ENCODE measurements at places on chromosomes 16 and 17. TPM values are rescaled to one million over a fixed set of nuclear protein-coding genes. Genes with fewer than 3 reads are reported as not detected.

DNA sequence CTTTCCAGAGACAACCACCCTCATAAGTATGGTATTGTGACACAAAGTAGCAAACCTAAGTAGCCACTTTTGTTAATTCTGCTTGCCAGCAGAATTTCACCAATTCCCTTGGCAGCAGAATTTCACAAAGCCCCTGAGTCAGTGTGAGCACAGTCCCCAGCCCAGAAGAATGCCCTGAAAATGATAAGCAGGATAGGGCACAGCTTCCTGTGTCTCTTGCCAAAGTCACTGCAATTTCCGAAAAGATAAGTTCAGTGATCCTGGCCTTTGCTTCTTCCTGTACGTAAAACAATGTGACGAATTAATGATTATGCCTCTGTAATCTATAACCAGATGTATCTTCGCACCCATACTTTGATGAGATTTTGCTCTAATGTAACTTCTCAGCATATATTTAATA is 16.0 kb upstream of the WIPF2 start:
- DNase-seq = no peak

DNA sequence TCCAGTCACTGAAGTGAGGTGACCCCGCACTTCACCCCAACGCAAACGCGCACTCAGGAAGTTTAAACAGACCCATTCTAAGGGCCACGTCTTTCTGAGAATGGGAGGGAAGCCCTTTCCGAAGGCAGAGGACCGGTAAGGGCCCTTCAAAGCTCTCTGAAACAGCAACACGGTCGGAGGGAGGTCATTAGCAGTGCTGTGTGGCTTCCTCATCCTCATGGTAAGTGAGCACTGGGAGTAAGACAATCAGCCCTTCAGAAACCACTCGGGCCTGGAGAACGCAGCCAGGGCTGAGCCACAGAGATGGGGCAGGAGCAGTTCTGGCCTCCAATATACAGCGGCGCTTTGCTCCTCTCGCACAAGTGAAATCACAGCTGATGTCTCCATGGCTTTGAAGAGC is 23.7 kb downstream of the SRL start:
- DNase-seq = no peak

DNA sequence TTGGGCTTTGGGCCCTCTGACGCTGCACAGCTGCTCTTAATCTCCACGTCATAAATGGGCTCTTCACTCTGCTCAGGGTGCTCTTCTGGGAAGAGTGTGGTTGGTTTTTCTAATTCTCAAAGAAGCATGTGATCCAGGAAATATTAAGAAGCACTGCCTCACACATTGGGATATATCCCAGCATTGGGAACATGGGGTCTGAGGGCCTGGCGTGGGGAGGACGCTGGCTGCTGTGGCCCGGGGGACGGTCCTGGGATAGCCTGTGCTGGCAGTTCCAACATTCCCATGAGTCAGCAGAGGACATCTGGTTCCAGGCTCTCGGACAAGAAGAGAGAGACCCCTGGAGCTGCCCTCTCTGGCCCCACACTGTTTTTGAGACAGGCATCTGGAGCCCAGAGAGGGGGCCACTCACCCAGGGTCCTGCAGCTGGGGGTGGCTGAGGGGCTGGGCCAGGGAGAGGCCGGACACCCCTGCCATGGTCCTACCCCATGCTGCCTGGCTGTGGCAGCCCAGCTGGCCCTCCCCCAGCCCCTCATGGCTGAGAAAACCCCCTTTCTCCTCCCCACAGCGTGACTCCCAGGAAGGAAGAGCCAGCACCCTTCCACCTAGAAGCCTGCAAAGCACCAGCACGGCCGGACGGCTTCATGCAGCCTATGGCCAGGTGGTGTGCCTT is 58.8 kb downstream of the NT5M start:
- no peak for DNase-seq

GRCh38 chr17:17567631-17568030 is 23.9 kb downstream of the PEMT start:
- no peak for DNase-seq

DNA sequence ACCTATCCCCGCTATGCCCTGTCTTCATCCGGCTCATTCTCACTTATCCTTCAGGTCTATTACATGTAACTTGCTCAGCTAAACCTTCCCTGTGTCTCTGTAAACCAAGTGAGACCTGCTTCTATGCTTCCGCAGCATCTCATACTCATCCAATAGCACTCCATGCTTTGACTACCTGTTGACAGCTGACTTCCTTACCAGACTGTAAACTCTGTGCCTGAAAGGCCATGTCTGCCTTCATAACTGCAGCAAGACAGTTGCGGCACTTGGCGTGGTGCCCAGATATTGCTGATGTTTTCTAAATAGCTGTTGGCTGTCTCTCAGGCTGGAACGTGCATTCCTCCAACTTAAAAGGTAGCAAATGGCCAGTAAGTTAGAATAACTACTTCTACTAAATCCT is 1.8 kb upstream of the OR1E1 start:
- no peak for DNase-seq

GRCh38 chr16:81701296-81701970 is 77.7 kb upstream of the PLCG2 start:
- DNase-seq = no peak

DNA sequence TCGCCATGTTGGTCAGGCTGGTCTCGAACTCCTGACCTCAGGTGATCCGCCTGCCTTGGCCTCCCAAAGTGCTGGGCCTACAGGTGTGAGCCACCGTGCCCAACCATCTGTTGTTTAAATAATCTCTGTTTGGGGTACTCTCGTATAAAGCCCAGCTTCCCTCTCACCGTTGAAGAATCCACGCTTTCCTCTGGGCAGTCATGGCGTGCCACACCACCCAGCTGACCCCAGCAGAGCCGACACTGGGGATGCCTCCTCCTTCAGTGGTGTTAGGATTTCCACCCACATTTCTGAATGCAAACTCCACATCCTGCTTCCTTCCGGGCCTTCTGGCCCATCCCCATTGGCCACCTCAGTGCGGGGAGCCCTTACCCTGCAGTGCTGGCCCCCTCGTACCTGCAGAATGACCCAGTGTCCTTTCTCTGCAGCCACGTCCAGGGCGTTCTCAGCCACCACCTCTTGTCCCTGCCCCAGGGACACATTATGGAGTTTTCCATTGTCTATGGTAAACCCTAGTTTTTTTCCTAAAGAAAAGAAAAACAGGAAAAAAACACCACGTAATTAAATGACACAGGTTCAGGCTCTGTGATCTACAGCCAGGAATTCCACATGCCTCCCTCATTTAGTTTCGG is 60.4 kb downstream of the PGS1 start:
- no peak for DNase-seq

- no peak for DNase-seq
Measured at GRCh38 chr17:83177611-83178532, 98.5 kb downstream of the METRNL start.

DNA sequence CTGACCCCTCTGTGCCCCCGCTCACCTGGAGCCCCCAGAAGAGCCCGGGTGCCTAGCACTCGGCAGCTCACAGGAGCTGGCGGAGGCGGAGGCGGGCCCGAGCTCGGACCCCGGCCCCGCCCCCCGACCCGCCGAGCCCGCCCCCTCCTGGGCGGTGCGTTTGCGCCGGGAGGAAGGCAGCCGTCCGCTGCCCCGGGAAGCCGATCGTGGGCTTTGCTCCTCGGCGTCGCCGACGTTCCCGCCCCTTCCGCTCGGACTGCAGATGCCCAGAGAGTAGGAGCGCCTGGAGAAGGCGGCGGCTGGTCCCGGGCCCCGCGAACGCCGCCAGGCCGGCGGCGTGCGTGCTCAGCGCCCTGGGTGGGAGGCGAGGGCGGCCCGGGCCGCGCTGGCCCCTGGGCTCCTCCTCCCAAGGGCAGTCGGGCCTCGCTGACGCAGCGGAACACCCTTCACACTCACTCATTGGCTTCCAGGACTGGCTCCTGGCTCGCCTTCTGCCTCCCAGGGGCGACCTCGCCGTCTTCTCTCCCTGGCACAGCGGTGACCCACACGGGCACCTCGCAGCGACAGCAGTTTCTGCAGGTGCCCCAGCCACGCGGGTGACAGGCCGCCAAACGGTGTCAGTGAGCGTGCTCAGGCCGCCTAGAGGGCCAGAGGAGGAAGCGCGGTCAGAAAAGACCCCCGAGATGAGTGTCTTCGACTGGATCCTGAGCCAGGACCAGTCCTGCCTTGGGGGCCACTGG is at the start of gene PLSCR3:
Gene PLSCR3 (minus strand): TSS at position 74 of the 740 bp plus-strand sequence. CDS start 415 bp downstream, outside the sequence.
- peak; percentile 83 for DNase-seq

GRCh38 chr17:7023576-7024401 is 939 bp downstream of the BCL6B start:
- DNase-seq = peak; percentile 92

- peak; percentile 33 for DNase-seq
Measured at GRCh38 chr17:16987830-16988601, 16.1 kb upstream of the TNFRSF13B start.

DNA sequence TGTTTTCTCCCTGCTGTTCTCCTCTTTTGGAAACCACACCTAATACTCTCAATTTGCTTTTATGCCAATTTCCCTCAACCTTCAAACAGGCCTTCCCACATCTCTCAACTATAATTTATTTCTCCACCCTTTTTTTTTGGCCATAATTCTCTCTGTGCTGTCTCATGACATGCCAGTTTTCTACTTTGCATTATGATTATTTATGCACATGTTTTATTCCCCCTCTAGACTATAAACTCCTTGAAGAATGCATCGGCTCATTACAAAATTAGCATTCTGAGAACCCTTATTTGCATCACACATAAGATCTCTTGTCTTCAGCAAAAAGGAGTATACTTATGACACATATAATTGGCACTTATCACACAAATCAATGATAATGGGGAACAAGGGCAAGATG is 10.9 kb upstream of the LYRM9 start:
- DNase-seq = no peak

DNA sequence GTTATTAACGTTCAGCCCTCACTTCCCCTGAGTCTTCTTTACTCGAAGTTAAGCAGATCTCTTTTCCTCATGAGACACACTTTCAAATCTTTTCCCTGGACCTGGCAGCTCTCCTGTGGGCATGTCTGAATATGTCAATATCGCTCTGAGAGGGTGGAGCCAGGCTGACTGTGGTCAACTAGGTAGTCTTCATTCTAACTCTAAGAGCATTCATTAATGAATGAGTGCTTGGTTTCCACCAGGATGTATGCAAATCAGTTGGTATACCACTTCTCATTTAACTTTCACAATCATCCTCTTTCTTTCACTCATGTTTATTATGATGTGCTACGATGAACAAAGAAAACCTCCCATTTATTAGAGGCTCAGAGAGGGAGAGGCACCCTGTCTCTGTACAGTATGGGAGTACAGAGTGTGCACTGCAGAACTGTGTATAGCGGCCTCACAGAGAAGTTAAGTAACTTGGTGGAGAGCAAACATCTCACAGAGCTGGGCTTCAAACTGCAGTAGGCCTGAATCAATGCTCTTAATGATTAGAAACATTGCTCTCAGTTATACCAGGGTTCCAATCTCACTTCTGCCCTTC is 39.9 kb downstream of the OTOA start:
- no peak for DNase-seq

DNA sequence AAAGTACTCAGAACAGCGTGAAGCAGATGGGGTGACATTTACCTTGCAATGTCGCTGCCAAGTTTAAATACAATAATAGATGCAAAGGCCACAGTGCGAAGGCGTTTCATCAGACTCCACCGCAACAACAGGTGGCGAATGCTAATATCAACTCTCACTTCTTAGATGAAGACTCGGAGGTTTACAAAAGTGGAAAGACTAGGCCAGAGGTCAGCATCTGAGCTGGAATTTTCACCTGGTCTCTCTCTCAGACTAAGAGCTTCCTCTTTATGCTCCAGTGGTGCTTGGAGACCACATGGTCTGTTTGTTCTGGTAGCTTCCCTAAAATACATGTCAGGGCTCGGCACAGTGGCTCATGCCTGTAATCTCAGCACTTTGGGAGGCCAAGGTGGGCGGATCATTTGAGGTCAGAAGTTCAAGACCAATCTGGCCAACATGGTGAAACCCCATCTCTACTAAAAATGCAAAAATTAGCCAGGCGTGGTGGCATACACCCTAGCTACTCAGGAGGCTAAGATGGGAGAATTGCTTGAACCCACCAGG is 169.1 kb downstream of the XYLT1 start:
- no peak for DNase-seq

- DNase-seq = peak; percentile 80
Measured at GRCh38 chr17:17391668-17392370, 85.0 kb upstream of the MED9 start.

DNA sequence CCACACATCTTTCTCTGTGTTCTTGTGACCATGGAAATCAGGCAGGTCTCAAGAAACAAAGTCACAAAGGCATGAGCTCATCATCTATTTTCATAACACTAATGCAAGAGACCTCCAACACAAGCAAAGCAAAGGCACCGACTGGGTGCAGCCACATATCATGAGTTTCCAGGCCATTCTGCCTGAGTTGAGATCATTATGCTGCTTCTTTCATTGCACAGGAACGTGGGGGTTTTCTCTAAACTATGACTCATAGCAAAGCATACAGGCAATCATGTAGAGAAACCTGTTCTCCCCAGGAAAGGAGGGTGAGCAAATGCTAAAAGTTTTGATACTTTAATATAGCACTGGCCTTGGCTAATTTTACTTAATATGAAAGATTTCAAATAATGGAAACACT is 60.7 kb downstream of the GRIN2A start:
- DNase-seq = no peak

DNA sequence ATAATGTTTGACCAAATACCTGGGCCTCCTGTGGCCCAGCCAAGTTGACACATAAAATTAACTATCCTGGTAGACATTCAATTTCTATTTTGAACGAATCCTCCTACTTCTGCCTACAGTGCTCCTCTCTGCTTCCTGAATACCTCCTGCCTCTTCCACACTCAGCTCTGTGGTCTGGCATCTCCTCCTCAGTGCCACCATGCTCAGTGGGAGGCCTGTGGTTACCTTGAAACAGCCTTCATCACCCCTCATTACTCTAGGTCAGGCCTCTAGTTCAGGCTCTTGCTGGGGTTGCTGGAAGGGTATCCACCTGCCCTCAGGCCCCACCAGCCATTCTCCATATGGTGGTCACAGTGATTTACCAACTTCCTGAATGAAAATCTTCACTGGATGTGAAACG is 5.1 kb downstream of the LYRM9 start:
- DNase-seq = no peak

DNA sequence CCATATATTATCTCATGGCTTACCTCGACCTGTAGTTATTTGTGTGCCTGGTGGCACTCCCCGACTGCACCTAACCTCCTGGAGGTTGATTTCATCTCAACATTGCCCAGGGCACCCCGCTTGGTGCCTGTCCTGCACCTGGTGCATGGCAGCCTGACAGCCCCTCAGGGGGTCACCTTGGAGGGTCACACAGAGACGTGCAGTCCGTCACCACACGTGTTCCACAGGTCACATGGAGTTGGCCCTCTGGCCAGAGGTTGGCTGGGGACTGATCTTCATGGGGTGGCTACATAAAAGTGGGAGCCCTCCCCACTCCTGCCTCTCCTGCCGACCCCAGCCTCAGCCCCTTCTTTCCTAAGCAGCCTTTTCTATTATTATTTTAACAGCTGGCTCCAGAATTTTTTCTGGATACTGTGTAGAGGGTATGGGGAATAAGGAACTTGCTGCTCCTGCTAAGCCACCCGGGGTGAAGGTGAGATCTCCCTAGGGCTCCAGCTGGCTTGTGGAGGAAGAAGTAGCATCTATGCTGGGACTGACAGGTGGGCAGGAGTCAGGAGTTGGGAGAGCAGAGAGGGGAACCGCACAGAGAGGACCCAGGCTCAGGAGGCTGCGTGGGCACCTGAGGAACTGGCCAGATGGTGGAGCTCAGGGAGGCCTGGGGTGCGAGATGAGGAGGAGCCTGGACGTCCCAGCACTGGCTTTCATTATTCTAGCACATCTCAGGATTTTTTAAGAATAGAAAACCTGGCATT is 12.5 kb upstream of the NKD1 start:
- DNase-seq = no peak

G6PC1 gene
- not detected for total RNA-seq

MYH13 gene
- total RNA-seq = not detected

TMEM204 gene
- total RNA-seq = 124 TPM

TMC6 gene
- total RNA-seq = 702 TPM

CD300E gene
- total RNA-seq = not detected

HAP1 gene
- total RNA-seq = 0.33 TPM

Measured in CD4-positive, alpha-beta memory T cell (primary cell).